Pulmonary artery endothelial cell (primary cell): ENCODE measurements at places on chromosomes 7 and 10.
A peak's percentile ranks its signal among the peaks of the same experiment; 100 is the strongest.

GRCh38 chr7:75617634-75618234 is 121.0 kb downstream of the HIP1 start:
- no peak for DNase-seq

DNA sequence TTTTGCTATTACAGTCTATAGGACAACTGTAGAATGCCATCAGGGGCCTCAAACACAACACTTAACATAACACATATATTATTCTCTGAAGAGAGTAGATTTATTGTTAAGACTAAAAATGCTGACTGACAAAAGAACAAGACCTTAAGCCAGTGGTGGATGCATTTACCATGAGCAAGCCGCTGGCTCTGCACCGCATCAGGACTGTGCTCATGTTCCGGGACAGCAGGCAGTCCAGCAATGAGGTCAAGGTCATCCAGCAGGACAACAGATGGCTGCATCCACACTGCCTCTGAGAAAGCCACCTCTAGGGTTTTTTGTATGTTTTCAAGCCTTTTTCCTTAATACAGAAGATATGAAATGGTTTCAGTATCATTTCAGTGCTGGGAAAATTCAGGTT is 23.8 kb downstream of the PEX1 start:
- DNase-seq: no peak

- DNase-seq: peak; percentile 96
These were observed 162.6 kb upstream of the AKR1E2 start for GRCh38 chr10:4663162-4663992.

DNA sequence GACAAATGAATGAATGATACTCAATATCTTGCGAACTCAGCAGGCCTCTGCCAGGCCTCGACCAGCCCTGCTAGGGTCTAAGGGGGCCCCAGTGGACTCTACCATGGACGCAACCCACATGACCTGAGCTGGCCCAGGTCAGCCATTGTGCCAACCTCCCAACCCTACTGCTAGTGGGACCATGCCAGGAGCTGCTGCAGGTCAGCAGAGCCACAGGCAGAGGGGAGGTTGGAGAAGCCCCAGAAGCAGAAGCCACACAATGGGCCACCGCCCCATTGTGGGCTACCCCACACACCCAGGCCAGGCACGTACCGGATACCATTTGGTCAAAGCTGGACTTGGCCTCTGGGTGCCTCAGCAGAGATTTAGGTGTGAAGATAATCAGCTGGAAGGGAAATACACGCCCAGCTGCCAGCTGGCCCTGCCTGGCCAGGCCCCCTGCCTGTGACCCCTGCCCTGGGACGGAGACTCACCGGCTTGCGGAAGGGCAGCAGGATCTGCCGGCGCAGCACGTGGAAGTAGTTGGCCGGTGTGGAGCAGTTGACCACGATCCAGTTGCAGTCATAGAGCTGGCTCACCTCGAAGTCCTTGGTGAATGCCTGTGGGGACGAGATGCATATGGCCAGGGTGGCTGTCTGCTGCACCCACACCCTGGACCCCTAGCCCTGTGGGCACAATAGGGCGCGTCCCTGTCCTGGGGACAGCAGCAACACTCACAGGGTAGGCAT is 24.5 kb downstream of the OGDHL start:
- DNase-seq: no peak

- no peak for DNase-seq
These were observed 2.4 kb downstream of the SH2D4B start for GRCh38 chr10:80540136-80540535.

DNA sequence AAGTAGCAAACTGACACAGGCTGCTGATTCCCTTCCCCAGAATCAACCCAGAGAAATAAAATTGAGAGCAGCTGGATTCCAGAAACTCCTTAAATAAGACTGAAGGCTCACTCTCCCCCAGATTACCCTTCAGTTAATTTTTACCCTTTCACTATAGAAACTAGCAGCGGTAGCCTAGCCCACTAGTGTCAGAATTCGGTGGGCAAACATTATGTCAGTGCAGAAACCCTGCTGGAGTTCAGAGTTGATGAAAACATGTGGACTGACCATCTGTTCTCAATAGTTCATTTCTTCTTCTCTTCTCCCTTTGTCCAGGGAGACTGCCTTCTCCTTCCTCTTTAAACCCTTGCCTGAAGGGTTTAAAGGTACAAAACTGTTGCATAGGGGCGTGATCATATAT is 100.1 kb downstream of the PODXL start:
- DNase-seq: no peak

DNA sequence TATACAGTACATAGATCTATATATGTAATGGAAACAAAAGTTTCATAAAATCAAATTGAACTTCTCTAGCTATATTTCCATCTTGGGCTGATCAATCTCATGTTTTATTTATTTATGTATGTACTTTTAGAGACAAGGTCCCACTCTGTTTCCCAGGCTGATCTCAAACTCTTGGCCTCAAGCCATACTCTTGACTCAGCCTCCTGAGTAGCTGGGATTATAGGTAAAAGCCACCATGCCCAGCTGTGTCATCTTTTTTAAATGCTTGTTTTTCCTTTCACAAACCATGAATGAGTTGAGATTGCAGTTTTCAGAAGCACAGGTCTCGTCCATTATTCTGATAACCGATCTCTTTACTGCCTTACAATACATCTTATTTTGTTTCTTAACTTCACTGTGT is 400.9 kb downstream of the KCNMA1 start:
- no peak for DNase-seq

- no peak for DNase-seq
These were observed 15.9 kb upstream of the ATP6V0A4 start for GRCh38 chr7:138813945-138814344.

DNA sequence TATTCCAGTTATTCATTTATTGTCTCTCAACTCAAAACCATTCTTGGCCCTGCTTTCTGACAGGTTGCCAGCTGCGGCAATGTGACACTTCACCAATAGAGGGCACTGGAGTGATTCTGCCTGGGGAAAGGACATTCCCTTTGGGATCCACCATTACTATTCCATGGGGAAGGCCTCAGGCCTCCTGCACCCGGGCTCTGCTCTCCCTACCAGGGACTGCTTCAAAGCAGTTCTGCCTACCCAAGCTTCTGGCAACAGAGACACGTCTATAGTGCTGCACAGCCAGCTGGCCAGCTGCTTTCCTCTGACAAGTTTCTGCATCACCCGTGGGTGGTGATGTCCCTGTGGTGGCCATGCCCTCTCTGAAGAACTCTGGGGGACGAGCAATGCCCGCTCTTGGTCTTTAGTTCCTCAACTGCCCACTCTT is 163.8 kb downstream of the ELMO1 start:
- peak; percentile 13 for DNase-seq

DNA sequence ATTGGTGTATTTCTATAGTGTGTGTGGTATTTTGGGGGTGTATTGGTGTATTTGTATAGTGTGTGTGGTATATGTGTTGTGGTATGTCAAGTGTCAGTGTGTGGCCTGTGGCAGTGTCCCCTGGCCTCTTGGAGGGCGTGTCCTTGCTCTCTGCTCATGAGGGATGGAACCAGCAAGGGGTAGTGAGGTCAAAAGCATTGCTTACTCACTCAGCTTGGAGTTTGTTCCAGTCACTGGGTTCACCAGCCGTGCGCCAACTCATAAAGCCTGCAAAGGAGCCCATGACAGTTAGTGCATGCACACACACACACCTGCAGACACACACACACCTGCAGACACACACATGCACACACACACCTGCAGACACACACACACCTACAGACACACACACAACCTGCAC is 4.3 kb upstream of the TRPV6 start:
- no peak for DNase-seq
